Ascending aorta (tissue), 2 donors: ENCODE measurements at places on chromosomes 13 and 19. TPM values are rescaled to one million over a fixed set of nuclear protein-coding genes. Genes with fewer than 3 reads are reported as not detected.

ERICH4 gene
- total RNA-seq = not detected

THSD8 gene
- not detected for total RNA-seq

TMEM38A gene
- total RNA-seq = 0.75 TPM

TNFRSF19 gene
- 0.85 TPM for total RNA-seq

IGSF23 gene
- not detected for total RNA-seq

DNA sequence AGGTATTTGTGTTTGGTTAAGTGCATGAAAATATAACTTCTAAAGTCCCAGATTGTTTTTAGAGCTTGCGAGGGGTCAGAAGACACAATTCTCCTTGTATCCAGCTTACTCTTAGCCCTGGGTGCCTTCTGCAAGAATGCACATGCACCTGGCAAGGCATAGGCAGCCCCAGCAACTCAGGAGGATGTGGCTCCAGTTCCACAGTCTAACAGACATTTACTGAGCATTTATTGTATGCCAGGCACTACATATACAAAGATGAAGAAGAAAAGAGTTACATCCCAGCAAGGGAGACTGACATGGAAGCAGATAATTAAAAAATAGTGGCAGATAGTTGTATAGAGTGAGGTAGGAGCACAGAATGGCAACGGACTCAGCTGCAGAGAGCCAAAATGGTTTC, 101.1 kb upstream of the FRY start:
- DNase-seq = no peak

GRCh38 chr13:28545583-28546333, 50.8 kb upstream of the FLT1 start:
- DNase-seq = no peak

DNA sequence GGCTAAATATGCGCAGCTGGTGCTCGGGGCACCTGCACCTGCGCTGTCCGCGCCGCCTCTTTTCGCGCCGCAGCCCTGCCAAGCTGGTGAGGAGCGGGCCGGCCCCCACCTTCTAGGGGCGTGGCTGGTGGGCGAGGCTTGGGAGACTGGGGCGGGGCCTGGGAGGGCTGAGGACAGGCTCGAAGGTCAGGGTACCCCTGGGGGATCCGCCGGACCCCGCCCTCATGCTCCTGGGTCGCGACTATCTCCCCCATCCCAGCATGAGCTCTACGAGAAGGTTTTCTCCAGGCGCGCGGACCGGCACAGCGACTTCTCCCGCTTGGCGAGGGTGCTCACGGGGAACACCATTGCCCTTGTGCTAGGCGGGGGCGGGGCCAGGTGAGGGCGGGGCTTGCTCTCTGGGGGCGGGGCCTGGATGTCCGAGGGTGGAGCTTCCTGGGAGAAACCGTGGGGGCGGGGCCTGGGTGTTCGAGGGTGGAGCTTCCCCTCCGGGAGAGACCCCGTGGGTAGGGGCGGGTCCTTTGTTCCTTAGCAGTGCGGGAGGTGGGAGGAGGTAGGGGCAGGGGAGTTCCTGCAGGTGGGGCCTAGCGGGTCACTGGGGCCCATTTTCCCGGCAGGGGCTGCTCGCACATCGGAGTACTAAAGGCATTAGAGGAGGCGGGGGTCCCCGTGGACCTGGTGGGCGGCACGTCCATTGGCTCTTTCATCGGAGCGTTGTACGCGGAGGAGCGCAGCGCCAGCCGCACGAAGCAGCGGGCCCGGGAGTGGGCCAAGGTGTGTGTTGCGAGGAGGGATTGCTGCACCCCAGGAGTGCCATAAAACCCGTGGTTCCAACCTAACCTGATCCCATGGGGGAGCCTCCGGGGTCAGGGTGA, 19.7 kb downstream of the PNPLA6 start:
- no peak for DNase-seq

DNA sequence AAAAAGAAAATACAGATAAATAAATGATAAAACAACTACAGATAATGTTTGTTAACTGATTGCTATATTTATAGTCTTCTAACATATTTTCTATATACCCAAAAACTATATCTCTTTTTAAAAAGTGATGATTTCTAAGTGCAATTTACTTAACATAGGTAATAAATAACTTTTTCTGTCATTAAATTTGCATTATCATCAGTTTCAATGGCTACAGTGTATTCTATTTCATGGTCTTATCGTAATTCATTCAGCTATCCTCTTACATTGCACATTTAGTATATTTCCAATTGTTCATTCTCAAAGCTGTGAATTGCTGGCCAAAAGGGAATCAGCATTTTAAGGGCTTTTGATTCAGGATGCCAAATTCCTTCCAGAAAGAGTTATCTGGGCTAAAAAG, 3.6 kb downstream of the ZNF180 start:
- DNase-seq = no peak

DNA sequence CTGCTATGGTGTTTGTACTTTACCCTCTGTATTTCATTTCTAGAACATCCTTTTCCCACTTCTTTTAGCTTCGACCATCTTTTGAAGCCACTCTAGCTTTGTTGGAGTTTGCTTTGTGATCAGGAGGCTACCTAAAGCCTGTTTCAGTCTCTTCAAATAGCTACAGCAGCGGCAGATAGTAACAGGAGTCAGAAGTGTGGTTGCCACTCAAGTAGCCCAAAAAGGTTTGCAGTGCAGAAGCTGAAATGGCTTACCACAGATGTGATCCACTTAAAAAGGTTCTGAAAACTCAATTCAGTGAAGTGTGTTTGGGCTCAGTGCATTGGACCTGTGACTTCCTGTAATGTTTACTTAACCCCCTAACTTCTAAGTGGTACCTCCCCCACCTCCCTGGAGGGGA, 26.2 kb downstream of the WASF3 start:
- no peak for DNase-seq

DNA sequence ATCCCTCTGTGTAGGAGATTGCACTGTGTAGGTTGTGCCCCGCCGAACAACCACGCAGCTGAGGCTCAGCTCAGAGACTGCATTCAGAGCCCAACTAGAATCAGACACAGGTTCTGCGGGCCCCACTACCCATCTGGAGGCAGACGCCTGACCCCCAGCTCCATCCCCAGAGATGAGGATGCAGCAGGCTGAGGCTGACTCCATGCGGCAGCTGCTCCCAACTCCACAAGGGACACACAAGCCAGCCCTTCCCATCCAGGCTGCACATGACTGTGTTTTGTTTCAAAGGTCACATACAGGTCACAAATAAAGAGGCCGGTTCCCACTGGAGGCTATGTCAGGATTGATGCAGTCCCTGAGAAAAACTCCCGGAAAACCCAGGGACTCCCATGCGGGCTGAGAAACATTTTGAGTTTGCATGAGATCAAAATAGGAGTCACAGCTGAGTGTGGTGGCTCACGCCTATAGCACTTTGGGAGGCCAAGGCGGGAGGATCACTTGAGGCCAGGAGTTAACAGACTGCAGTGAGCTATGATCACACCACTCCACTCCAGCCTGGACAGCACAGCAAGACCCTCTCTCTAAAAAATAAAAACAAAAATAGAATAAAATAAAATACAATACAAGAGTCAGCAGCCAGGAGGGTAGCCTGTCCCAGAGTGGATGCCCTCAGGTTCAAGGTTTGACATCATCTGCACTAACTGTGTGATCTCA, 14.0 kb downstream of the ELL start:
- no peak for DNase-seq

DNA sequence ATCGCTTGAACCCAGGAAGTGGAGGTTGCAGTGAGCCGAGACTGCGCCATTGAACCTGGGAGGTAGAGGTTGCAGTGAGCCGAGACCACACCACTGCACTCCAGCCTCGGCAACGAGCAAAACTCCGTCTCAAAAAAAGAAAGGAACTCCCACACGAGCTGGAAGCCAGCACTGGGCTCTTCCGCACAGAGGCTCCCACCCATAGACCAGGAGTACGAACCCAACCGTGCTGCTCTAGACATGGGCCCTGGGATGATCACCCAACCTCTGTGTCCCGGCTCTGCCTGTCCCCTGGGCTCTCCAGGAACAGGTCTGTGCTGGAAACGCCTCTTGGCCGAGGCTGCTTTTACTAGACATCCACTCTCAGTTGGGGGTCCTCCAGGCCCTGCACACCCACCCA, 12.0 kb downstream of the DOT1L start:
- no peak for DNase-seq

DNA sequence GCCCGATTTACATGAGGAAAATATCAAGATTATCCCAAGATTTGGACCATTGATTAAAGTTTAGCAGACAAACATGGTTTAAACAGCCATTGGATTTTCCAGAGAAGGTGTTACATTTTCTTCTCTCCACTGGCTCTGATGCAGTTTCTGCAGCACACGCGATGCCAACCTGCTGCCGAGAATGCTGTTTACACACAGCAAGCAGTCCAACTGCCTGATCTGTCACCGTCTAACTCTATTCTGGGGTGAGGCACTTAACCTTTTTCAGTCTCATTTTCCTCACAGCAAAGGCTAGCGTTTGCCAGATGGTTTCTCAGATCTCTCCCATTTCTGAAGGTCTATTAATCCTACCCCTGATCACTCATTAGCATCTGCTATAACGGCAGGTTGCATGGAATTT, 763.5 kb upstream of the GPC6 start:
- DNase-seq = no peak

DNA sequence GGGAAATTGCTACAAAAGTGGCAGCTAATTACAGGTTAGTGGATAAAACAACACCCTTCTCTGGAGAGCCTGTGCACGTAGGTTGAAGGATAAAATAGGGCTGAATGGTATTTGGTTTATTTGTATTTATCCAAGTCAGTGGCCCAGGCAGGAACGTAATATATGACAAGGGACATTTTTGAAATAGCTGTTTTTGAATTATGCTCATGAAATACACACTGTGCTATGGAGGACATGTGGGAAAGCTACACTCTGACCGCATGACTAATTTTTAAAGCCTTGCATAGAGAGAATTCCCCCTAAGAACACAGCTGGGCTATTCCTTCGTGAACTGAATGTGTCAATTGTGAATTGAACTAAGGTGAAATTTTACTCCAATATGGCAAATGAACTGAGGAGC, 292.1 kb upstream of the MAB21L1 start:
- no peak for DNase-seq

DNA sequence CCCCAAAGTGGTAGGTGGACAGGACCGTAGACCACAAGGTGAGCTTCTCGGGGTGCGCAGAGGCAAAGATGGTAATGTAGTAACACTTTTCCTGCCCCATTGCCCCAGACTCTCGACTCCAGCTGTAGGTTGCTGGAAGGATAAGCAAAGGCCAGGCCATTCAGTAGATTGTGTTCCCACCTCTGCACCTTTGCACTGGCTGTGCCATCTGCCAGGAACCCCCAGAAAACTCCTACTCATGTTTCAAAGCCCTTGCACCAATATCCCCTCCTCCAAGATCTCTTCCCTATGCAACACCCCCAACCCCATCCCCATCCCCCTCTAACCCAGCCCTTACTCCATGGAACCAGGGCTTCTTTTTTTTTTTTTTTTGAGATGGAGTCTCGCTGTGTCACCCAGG, 18.3 kb downstream of the IL12RB1 start:
- no peak for DNase-seq

DNA sequence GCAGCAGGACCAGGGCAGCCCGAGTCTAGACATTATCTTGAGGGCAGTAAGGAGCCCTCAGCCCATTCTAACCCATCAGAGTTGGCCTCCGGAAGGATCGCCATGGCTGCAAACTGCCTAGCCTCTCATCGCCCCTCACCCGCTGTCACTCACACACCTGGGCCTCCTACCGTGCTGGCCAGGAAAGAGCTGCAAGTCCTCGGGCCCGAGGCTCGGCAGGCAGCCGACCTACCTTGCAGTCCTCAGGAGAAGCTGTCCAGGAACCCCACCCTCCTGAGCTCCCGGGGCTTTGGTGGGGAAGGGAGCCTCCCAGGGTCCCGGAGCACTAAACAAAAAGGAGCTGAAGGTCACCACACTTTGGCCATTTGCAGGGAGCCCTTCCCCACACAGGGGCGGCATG, 46.8 kb downstream of the CCNE1 start:
- DNase-seq = no peak

GRCh38 chr19:50823389-50824042, at the start of gene KLK1:
Gene KLK1 (minus strand): TSS chr19:50823787. CDS start chr19:50823748, 39 bp downstream.
- no peak for DNase-seq

DNA sequence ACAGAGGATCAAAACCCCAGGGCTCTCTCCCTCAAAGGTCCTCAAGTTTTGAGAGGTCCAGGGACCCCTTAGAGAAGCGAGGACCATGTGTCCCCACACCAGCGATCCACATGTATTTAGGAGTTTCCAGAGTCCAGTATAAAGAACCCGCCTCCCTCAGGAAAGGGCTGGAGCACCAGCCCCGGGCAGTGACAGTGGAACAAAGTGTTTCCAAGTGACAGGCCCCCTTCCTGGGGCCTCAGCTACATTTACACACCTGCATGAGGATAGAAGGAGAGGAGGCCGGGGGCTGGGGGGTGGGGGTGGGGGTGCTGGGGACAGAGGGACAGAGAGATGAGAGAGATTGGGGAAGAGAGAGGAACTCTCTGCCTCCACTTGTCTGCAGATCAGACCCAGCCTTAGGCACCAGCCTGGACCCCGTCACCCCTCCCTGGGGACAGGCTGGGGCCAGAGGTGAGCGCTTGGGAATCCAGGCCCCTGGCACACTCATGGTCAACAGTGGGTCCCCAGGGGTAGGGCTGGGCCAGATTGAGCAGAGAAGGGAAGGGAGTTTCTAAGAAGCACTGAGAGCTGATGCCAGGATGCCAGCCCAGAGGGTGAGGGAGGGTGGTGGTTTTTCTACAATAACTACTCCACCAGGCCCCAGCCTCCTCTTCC, 802 bp downstream of the BCAM start:
- peak; percentile 84 for DNase-seq

- DNase-seq = no peak
Measured at GRCh38 chr19:924553-925086, 1.2 kb upstream of the ARID3A start.

- DNase-seq = peak; percentile 44
Measured at GRCh38 chr19:51531349-51532315, at the start of gene SIGLEC6. Gene SIGLEC6 (minus strand): TSS chr19:51531670. CDS start chr19:51531648, 22 bp downstream.

DNA sequence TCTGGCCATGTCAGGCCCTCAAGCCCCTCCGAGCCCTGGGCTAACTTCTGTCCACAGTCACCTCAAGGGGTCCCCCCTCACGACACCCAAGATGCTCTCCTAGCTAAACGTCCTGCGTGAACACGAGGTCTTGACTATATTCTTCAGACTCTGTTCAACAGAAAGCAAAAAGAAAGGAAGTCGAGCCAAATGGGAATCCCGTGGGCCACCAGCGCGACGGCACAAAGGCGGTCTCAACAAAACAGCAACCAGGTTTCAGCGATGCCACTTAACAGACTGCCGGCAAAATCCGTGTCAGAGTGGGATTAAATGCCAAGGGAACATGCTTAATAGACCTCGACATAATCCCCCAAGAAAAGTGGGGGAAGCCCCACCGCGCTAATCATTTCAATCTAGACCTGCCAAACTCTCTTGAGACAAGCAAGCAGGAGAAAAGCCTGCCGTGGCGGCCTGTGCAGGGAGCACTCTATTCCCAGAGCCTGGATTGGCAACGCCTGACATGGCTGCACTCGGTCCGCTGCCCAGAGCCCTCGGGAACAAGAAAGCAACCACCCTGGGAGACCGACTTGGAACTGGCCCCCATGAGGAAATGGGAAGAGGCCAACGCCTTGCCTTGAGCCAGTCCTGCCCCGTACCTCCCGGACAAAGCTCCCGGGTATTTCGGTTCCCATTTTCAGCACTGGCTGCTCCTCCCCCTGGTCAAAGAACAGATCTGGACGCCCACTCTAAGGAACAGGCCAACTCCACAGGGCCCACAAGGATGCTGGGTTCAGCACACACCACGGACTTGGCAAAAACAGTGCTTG, 16.0 kb downstream of the ZC3H4 start:
- DNase-seq = no peak
